Omental fat pad (tissue), 4 donors: ENCODE measurements at places on chromosomes 1 and 21.

- DNase-seq = no peak
Measured at GRCh38 chr1:98374098-98374497, 287.4 kb upstream of the SNX7 start.

- no peak for DNase-seq
Measured at GRCh38 chr1:31742462-31743212, 21.5 kb downstream of the ADGRB2 start.

DNA sequence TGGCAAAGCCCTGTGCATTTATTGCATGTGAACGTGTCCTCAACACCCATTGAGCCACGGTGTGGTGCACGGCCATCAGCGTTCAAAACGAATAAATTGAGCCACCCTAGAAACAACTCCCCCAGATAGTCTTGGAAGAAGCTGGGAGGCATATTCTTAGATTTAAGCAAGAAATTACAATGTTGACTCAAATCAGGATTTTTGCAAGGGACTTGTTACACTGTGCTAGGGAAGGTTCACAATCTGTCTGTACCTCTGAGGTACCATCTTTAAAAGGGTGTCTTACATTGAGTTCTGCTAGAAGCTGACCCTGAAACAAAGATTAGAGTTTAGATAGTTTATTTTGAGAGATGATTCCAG, 16.2 kb downstream of the CD247 start:
- no peak for DNase-seq

DNA sequence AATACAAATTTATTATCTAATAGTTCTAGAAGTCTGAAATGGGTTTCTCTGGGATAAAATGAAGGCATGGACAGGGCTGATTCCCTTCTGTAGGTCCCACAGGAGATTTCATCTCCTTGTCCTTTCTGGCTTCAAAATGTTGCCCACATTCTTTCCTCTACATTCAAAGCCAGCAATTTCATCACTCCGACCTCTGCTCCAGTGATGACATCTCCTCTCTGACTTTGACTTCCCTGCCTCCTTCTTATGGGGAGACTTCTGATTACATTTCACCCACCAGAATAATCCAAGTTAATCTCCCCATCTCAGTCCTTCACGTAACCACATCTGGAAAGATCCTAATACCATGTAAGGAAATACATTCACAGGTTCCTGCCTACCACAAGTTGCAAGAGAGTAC, 358.0 kb upstream of the C1orf87 start:
- DNase-seq = no peak

GRCh38 chr1:80993154-80993980, 807.4 kb upstream of the ADGRL2 start:
- DNase-seq = no peak

GRCh38 chr1:191869790-191870312, 288.4 kb upstream of the RGS18 start:
- no peak for DNase-seq

GRCh38 chr1:154821083-154821482, 49.0 kb downstream of the KCNN3 start:
- DNase-seq = no peak

GRCh38 chr21:37058261-37058660, 14.6 kb downstream of the PIGP start:
- no peak for DNase-seq

- DNase-seq = no peak
Measured at GRCh38 chr21:42641311-42642218, 11.9 kb upstream of the PDE9A start.

DNA sequence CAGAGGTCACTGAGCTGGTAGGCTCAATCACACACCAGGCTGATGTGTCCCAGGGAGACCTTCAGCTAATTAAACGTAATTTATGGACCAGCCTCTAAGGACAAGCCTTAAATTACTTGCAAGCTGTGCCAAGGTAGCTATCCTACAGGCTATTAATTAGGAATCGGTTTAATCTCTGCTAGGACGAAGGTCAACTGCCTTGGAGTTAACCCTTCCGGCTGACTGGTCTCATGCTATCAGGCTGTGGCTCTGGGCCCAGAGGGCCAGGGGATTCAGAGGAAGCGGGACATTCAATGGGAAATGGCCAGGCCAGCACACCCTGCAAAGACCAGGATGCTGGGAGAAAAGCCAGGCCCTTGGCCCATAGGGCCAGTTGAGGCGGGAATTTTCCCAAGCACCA, 19.0 kb downstream of the DHRS3 start:
- no peak for DNase-seq

GRCh38 chr1:21795075-21795474, 12.1 kb upstream of the USP48 start:
- DNase-seq = no peak

DNA sequence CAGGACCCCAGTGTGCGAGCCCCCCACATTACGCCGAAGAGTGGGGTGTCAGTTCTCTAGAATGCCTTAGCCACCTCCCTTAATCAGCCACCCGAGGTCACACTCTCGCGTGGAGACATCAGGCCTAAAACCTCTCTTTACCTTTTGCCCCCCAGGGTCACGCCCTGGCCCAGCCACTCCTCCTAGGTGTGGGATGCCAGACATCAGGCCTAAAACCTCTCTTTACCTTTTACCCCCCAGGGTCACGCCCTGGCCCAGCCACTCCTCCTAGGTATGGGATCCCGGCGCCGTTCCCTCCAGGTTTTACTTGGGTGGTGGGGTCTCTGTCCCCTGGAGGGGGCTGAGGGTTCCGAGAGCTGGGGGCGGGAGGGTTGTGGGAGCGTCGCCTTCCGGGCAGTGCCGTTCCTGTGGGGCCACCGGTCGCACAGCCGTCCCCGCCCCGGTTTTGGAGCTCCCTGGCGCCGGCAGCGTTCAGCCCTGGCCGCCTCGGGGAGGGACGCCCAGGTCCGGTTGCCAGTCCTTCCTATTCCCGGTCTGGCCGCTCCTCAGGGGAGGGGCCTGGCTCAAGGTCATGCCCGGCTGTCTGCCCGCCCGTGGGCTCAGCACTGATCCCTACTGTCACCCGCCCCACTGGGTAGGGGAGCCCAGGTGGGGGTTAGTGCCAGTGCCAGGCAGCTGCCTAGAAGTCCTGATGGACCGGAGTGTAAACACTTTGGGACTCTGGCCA, 882 bp downstream of the VPS13D start:
- no peak for DNase-seq

DNA sequence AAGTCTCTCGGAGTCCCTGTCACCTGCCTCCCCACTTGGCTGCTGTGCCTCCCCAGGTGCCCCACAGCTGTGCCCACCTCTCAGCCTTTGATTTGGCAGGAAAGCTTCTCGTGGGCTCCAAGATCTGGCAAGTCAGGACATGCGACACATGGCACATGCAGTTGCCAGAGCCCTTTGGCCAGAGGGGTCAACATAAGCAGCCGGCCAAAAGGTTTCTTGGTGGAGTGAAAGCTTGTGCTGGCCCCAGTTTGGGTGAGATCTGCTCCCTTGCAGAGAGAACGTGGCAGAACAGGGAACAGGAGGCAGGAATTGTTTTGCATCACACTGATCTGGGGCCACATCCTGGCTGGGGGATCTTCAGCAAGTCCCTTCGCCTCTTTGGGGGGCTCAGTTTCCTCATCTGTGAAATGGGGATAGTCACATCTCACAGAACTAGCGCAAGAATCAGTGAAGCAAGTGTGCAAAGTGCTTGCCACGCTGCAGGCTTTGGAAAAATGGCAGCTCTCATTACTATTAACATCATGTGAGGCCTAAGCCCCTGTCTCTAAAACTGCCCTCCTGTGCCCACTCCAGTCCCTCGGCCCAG, 232.6 kb downstream of the TRABD2B start:
- no peak for DNase-seq

- DNase-seq = no peak
Measured at GRCh38 chr1:153202006-153202405, 1.2 kb upstream of the LELP1 start.

- DNase-seq = no peak
Measured at GRCh38 chr1:104671684-104672353, 922.1 kb downstream of the AMY1C start.

GRCh38 chr1:48665708-48666407, 110.8 kb downstream of the BEND5 start:
- DNase-seq = no peak

DNA sequence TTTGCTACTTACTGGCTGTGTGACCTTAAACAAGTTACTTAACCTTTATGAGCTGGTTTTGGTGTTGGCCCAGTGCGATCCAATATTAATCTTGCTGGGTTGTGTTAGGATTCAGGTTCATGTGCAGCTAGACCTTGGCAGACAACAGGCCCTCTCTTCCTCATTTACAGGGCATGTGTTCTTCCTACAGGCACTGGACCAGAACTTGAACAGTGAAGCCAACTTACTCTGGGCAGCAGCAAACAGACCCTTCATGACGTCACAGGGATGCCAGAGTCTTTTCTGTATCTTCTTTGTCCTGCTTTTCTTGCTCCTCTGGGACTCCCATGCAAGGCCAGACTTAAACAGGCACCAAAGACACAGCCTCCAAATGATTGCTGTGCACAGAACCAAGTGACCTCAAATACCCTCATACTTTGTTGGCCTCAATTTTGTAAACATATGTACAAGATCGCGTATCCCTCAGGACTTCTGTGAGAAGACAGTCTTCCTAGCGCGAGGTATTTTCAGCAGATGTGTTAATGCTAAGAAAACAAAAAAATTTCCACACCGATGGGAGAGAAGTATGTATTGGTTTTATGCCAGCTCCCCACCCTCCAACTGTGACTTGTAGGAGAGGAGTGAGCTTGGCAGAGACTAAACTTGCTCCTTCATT, 73.7 kb downstream of the URB2 start:
- DNase-seq = no peak

GRCh38 chr1:33137800-33138199, 44.0 kb downstream of the TRIM62 start:
- no peak for DNase-seq

- no peak for DNase-seq
Measured at GRCh38 chr21:36419996-36420395, 34.8 kb downstream of the CHAF1B start.

GRCh38 chr1:220684890-220685289, 5.3 kb upstream of the C1orf115 start:
- DNase-seq = no peak

GRCh38 chr1:104467590-104467989, 717.9 kb downstream of the AMY1C start:
- no peak for DNase-seq

- no peak for DNase-seq
Measured at GRCh38 chr1:32786856-32787255, 30.3 kb downstream of the YARS1 start.

DNA sequence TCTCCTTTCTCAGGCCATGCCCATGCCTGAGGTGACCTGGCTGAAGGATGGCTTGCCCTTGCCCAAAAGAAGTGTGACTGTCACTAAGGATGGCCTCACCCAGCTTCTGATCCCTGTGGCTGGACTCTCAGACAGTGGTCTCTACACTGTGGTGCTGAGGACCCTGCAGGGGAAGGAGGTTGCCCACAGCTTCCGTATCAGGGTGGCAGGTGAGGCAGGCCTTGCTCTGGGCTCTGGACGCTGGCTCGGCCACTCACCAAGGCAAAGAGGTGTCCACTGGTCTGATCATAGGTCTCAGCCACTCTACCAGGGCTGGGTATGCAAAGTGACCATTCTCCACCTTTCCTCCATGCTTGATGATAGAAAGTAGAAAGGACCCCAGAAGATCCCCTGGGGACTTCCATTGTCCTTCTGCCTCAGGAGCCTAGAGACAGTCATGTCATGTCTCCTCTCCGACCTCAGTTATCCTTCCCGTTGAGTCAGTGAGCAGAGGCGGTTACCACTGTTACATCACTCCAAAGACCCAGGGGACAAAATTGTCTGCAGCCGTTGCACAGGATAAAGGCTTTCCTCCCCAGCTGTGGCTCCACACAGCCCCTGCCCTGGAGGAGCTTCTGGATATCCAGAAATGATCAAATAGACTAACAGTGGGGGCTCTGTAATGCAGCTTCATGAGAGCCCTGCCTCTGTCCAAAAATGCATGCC, 34.2 kb downstream of the IGFN1 start:
- DNase-seq = no peak

DNA sequence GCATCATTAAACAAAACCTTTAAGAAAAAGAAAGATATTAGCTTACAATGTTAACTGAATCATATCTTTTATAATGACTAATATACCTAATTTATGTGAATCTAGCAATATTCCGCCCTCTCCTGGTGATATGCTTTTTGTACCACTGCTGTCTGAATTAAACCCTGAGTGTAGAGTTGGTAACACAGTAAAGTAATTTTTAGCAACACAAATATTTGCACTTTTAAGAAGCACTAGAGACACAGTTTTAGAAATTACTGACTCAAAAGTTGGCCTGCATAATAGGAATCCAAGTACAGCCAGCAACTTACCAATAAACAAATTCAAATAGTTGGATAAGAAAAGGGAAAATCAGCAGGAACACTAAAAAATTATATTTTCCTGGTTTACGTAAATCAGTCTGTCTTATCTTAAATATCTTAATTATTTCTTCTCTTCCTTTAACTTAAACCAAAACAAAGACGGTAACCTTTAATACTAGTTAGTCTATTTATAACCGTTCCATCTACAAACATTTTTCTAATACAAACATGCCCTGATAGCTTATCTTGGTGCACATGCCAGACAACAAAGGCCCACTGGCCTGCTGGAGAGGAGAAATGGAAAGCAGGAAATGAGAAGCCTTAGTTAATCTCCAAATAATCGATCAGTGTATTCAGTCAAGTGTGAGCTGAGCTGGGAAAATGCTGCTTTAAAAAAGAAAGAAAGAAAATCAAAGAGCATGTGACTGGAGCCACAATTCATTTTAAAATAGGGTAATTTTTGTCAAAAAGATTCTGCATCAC, 246.0 kb downstream of the RERE start:
- no peak for DNase-seq

GRCh38 chr1:205604059-205604458, 27.8 kb downstream of the ELK4 start:
- DNase-seq = no peak
